Activated CD8-positive, alpha-beta memory T cell treated with anti-CD3 and anti-CD28 coated beads for 1 hour (primary cell): ENCODE measurements at places on chromosomes 5 and 9.

DNA sequence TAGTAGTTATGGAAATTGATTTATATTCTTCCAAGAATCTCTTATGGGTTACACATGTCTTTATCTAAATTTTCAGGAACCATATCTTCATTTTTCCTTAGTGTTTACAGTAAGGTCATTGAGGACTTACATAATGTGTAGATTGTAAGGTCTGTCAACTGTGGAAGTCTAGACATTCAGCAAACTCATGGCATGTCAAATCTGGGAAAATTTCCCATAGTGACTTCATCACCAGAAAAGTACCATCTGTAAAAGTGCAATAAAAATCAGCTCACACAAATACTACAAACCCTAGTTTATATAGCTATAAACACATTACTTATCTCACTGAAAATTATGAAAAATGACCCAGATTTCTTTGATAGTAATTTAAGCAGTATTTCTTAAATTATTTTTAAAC is 419.4 kb downstream of the MTRR start:
- DNase-seq: no peak

DNA sequence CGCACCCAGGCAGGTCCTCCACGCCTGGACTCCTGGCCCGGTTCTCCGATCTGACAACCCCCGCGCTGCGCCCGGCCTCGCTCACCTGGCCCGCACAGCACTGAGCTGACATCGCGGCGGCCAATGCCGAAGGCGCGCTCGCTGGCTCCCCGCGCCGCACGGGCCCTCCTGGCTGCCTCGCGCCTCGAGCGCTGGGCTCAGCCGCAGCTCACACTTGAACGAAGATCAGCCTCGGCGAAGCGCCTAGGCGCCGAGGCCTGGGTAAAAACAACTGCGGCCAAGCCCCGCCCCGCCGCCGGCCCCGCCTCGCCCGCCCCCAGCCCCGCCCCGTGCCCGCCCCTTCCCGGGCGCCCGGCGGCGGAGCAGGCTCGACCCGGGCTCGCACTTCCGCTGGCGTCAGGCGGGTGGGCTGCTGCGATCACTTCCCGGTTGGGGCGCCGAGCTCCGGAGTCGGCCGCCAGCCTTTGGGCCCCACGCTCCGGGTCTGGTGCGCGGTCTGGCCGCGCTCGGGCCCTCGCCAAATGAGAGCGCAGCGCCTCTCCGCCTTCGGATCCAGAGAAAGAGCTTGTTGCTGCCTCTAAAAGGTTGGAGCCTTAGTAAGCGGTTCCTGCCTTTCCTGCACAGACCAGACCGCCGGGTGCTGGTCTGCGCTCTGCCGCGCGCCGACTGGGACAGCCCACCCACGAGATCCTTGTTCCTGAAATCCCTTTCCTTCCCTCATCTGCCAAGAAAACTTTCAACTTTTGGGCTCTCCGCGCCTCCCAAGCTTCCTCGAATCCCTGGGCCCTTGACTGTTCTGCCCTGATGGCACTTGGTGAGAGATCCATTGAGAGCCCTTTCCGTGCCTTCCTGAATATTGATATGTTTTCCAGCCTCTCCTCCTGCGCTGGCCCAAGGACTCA is at the start of gene SERINC5:
SERINC5 (minus strand) TSS at position 238 of the 902 bp plus-strand sequence; CDS start at position 112, 126 bp downstream.
- peak; percentile 76 for DNase-seq

DNA sequence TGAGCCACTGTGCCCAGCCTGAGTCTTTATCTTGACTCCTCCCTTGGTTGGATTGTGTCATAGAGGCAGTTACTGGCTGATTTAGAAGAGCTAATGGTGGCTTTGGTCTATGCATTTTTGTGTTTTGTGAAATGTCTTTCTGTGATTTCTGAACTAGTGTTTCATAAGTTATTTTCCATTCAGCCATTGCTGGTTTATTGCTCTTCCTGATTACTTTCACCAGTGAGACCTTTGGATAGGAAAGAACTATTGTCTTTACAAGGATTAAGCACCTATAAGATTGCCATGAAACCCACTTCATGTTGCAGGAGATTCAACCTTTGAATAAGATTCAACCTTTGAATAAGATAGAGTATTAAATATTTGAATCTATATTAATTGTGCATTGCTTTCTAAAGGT is 8.7 kb upstream of the HAPLN1 start:
- no peak for DNase-seq

DNA sequence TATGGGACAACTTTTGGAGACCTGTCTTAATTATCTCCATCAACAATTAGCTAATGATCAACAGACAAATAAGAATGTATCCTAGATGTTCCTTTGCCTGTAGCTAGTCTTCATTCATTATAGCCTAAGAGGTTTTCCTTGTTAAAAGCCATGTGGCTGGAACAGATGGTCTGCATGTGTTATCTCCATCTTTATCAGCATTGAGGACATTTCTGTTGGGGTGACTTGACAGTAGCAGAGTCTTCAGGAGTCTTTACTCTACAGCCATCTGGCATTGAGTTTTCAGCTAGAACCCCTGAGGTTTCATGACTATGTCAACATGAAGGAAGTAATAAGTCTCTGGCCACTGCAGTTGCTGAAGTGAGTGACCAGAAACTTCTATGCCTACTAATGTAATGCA is 106.6 kb upstream of the TLE4 start:
- DNase-seq: no peak

GRCh38 chr5:72290356-72291133 is 29.5 kb downstream of the MRPS27 start:
- DNase-seq: no peak
